Hindlimb muscle (tissue), 1 donor: ENCODE measurements at places on chromosomes 6 and 20.
A peak's percentile ranks its signal among the peaks of the same experiment; 100 is the strongest.

GRCh38 chr6:85416049-85416448 is 33.8 kb upstream of the NT5E start:
- no peak for DNase-seq

DNA sequence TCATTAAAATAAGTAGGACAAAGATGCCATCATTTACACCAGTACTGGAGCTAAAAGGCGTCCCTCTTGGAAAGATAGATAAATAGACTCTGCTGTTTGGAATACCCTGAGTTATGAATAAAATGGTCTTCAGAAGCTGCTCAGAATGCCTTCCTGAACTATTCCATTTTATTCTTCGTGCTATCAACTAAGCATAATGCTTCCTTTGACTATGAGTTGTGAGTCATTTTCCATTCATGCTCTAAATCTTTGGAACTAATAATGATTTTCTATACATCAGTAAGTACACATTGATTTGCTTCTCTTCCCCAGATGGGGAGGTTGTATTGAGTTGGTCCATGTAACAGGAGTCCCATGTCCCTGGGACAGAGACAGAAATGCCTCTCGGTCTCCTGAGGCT is 98.3 kb upstream of the PDE7B start:
- DNase-seq = no peak

- no peak for DNase-seq
Measured at GRCh38 chr20:46122071-46122470, 4.0 kb downstream of the CD40 start.

DNA sequence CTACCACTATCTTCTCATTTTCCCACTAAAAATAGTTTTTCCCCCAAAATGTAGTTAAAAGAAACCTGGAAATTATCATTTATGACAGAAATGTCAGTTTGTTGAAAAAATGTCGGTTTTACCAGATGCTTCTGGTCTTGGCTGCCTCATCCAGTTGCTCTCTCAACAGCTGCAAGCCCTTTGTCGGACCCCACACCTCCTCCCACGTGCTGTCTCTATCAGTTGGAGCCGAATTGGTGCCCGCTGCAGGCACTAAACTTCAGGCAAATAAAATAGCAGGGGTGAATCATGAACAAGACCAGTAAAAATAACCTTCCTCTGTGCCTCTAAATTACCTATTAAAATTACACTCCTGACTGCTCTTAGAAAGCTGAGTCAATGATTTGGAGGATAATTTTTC is 129.5 kb upstream of the CEP162 start:
- no peak for DNase-seq

DNA sequence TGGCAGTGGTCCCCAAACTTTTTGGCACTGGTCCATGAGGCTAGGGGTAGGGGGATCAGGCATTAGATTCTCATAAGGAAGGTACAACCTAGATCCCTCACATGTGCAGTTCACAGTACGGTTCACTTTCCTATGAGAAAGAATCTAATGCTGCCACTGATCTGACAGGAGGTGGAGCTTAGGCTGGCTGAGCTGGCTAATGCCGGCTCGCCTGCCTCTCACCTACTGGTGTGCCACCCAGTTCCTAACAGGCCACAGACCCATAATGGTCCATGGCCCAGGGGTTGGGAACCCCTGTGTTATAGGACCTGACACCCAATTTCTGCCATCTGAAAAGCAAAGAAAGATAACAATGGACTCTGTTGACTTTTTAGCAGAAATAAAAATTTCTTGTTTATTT is 199.6 kb downstream of the GMPR start:
- DNase-seq = no peak

GRCh38 chr6:156617941-156618340 is 159.2 kb upstream of the ARID1B start:
- no peak for DNase-seq

GRCh38 chr6:12221856-12222255 is 68.3 kb upstream of the EDN1 start:
- no peak for DNase-seq

GRCh38 chr6:50795574-50795973 is 23.1 kb upstream of the TFAP2B start:
- no peak for DNase-seq

DNA sequence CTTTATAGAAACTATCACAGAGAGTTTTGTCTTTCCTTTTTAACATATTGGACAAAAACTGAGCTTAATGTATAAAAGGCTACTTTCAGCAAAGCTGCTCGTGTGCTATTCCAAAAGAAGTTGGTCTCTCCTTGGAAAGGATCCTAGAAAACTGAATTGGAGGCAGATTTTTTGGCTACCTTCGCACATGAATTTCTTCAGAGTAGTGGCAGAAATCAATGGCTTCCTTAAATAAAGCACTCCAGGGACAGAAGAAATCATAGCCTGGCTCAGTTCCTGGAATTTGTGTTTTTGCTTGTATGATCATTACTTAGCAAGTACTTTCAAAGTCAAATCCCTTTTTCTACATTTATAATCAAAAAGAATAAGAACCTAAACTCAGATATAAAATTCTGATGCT is 780.3 kb downstream of the PHF3 start:
- peak; percentile 86 for DNase-seq

DNA sequence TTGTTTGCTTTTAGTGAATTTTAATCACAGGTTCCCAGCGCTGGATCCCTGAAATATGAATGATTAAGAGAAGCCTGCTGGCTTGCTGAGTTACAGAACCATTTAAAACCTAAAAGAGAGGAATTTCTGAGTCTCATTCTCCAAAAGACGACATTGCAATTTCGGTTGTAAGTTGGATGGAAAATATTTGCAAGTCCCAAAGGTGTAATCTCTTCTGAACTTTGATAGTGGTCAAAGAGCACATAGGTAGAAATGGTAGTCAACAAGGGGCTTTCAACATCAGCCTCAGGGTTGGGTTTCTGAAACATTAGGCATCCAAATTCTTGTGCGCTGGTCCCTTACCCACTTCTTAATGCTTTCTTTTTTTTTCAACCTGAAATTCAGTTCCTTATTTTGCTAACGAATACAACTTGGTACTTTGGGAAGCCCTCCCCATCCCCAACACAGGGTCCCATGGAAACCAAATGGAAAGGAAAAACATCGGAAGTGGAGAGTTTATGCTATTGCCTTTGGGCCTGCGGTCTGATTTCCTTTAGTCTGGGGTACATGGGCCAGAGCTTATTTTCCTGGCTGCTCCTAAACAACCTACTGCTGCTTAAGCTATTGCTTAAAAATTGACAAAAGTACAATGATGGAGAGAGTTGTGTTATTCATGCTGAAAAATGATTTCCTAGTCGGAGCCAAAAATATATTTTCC is 117.0 kb upstream of the KCNK16 start:
- DNase-seq = peak; percentile 47

DNA sequence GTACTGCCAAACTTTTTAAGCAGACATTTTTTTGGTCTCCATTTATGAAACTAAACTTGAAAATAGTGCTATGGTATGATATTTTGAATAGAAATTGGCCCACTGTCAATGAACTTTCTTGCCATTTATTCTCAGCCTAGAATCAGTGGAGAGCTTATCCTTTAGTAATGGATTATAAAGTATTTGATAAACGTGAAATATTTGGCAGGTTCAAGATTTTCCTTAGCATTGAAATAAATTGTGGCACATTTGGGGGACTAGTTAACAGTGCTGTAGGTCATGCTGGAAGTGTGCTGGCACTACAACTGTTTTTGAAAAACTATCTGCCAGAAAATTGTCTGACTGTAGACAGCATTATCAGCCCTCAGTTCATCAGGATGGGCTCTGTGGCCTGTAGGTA is 2.1 kb downstream of the PRSS35 start:
- DNase-seq = no peak

DNA sequence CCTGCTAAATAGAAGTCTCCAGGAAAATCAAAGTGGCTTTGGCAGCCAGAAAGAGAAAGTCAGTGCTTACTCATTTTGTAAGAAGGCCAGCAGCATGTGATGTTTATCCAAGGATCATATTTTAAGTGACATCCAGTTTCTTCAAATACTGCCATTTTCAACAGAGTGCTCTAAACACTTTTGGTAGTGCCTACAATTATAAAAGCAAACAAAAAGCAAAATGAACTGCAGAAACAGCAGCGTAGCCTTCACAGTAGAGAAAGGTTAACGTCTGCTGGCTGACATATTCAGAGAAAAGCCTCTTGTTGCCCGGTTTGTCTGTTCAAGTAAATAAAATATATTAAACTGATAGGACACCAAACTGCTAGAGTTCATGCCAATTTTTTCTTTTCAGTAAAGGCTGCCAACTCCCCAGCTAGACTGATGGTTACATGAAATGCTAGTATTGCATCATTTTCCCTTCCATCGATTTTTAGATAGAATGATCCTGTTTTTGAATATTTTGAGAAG is 705.7 kb upstream of the SLC35B3 start:
- DNase-seq = peak; percentile 13

- DNase-seq = no peak
Measured at GRCh38 chr6:137799950-137800568, 67.0 kb upstream of the TNFAIP3 start.

- DNase-seq = no peak
Measured at GRCh38 chr20:57180954-57181353, 85.5 kb downstream of the BMP7 start.

GRCh38 chr6:138736640-138737039 is 36.9 kb upstream of the CCDC28A start:
- no peak for DNase-seq

DNA sequence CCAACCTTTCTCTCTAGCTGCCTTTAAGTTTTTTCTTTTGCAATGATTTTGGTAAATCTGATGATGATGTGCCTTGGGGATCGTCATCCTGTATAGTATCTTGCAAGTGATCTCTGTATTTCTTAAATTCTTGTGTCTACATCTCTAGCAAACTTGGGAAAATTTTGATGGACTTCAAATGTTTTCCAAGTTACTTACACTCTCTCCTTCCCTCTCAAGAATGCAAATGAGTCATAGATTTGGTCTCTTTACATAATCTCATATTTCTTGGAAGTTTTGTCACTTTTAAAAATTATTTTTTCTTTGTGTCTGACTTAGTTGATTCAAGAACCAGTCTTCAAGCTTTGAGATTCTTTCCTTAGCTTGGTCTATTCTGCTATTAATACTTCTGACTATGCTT is 176.4 kb downstream of the TBC1D32 start:
- DNase-seq = no peak

GRCh38 chr6:113646701-113647100 is 210.4 kb upstream of the MARCKS start:
- no peak for DNase-seq

DNA sequence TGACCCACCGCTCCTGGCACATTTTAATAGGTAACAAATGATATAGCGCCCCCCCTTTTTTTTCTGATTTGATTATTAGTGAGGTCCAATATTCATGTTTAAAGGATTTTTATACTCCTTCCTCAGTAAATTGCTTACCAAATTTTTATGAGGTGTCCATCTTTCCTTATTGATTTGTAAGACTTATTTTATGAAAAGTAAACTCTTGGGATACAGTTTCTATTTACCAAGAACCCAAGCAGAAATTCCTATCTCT is 25.1 kb downstream of the TRIM27 start:
- DNase-seq = no peak
